ENCODE measurements at places on chromosomes 3 and 15. TPM values are rescaled to one million over a fixed set of nuclear protein-coding genes. Genes with fewer than 3 reads are reported as not detected.

The ANKRD63 gene
- polyA plus RNA-seq, result not detected

GRCh38 chr3:33096093-33096868 is 665 bp downstream of the GLB1 start:
- DNase-seq, result peak; percentile 46

GRCh38 chr15:83694015-83694414 is 40.1 kb downstream of the ADAMTSL3 start:
- DNase-seq, result no peak

DNA sequence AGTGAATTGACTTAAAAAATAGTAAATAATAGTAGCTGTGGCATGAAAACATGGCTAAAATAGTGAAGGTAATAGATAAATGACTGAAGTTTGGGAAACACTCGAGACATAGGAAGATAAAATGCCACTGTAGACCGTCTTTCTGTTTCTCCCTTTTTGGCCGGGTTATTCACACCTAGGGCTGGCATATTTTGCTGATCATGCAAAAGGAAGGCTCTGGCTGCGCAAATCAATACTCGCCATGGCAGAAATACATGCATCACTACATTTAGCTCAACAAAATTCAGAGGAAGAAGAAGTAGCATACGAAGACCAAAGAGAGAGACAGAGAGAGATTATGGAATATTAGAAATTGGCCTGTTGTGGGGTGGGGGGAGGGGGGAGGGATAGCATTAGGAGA is 242.2 kb upstream of the KBTBD8 start:
- no peak for DNase-seq

The CCNB2 gene
- 72.5 TPM for polyA plus RNA-seq

The FEZF2 gene
- polyA plus RNA-seq, result not detected

GRCh38 chr15:67832031-67832551 is 6.8 kb downstream of the SKOR1 start:
- no peak for DNase-seq

The ITIH3 gene
- not detected for polyA plus RNA-seq

DNA sequence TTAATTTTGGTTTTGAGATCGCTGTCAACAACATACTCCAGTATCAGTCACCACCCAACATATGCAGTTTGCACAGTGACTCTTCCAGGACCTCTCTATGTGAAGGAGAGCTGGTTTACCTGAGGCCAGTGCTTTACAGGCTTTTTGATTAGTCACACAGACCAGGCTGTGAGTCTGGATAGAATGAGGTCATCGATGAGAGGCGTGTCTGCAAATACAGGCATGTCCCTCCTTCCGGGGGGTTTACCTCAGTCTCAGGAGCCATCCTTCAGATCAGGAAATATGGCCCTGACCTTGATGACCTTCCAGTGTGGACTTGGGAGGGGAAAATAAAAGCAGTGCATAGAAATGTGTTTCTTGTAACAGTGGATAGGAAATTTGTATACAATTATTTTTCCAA is 46.9 kb downstream of the KBTBD12 start:
- DNase-seq, result peak; percentile 96

DNA sequence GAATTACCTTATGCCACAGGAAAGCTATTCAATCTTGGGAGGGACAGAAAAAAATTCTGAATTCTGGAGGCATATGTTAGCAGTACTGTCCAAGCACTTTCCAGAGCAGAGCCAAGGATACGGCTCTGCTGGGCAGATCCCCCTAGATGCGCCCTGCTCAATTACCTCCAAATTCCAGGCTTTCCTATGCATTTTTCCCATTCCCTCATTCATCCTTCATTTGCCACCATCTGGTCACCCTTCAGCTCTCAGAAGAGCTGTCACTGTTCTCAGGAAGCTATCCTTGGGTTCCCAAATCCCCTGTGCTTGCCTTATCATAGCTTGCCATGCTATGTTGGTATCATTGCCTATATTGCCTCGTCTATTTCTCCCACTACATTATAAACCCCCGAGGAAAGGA is 45.2 kb downstream of the RYK start:
- DNase-seq, result no peak

The NMNAT3 gene
- 1.0 TPM for polyA plus RNA-seq

The A4GNT gene
- not detected for polyA plus RNA-seq

The PARP16 gene
- polyA plus RNA-seq, result 3.1 TPM

DNA sequence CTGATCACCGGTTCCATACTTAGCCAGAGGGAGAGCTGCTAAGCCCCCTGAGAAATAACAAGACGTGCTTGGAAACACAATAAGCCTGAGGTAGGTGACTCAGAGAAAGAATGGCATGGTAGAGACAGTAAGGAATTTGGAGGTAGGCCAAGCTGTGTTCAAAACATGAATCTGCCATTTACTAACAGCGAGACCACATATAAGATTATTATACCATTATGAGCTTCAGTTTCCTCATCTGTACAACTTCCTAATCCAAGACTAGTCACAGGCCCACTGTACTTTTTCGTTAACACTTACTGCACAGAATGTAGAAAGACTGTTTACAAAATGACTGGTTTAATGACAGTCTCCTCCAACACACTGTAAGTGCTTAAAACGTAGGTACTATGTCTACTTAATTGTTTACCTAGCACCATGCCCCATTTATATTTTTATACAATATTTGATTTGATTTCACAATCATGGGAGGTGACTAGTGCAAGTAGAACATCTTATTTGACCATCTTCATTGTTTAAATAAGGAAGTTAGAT is 25.7 kb downstream of the ATOSA start:
- DNase-seq, result peak; percentile 78

- DNase-seq, result no peak
Measured at GRCh38 chr3:99823723-99824711, 6.4 kb downstream of the CMSS1 start.

GRCh38 chr3:119236756-119237155 is 3.9 kb downstream of the B4GALT4 start:
- DNase-seq, result no peak

- DNase-seq, result peak; percentile 90
Measured at GRCh38 chr15:52080031-52080430, 32.5 kb downstream of the BCL2L10 start.

- DNase-seq, result no peak
Measured at GRCh38 chr3:4818986-4819693, 160.1 kb upstream of the BHLHE40 start.

GRCh38 chr3:8734908-8735307 is 1.3 kb downstream of the CAV3 start:
- no peak for DNase-seq

GRCh38 chr15:69359722-69360121 is 54.4 kb upstream of the KIF23 start:
- peak; percentile 42 for DNase-seq

- peak; percentile 84 for DNase-seq
Measured at GRCh38 chr15:101167753-101168462, 83.9 kb downstream of the CHSY1 start.

DNA sequence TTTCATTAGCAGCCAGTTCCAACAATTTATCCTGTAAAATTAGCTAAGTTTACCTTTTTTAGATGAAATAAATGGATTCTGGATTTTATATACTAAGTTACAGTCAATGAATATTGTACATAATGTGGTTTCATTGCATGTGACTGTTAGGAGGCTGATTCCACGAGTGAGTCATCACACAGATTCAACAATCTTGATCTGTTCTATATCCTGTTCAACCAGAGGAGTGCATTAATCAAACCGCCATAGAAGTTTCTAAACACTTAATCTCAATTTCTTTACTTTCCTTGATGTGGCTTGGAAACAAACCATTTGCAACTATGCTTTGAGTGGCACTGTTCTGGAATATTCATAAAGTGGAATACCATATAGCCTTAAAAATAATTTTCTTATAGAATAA is 15.3 kb downstream of the DNAJC13 start:
- peak; percentile 39 for DNase-seq

DNA sequence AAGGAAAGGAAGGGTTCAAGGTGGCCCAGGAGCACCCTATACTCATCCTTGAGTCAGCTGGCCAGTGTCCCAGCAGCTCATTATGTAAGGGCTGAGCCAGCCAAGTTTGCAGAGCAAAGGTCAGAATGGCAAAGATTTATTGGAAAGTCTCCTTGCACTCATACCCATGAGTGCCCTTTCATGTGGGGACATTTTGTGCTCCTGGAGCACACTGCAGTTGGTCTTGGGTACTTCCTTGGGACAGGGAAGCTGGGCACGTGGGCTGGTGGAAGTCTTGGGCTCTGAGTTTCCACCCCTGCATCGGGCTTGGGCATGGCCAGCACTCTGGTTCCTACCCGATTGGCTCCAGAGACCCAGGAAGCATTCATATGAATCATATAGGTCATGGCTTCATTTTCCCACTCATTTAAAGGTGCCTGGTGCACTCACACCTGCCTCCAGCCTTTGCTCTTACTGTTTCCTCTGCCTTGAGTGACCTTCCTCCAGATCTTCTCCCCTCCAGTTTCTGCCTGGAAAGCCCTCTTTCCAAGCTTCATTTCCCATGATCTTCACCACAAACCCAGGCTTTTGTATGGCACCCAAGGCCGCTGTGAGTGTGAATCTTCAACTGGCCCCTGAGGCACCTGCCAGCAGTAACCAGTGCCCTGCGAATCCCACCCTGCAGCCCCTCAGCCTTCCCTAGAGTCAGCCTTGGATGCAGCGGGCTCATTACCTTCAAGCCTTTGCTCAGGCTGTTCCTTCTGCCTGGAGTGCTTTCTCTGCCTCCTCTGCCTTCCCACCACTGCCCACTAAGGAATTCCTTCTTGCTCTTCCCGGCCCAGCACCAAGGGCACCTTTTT is 10.5 kb upstream of the PRKCD start:
- no peak for DNase-seq

- no peak for DNase-seq
Measured at GRCh38 chr3:158110658-158111018, 749 bp downstream of the RSRC1 start.

The CKMT1B gene
- 53.7 TPM for polyA plus RNA-seq

DNA sequence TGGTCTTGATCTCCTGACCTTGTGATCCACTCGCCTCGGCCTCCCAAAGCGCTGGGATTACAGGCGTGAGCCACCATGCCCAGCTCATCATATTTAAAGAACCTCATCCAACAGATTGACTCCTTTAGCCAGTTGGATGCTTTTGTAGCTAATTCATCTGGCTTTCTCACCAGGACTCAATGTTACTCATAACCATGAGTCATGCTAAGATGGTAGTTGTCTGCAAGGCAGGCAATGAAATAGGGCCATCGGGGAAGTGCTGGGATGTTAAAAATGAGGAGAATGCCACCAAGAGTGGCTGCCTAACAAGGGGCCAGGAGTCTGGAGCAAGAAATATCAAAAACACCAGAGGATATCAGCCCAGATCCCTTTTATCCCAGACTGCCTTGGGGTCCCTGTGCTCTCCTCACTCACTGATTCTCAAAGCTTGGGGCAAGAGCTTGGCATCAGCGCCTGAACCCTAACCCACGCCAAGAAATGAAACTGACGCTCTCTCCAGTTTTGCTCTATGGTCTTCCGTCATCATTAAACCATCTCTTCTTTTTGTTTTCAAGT is 7.4 kb upstream of the PCOLCE2 start:
- DNase-seq, result peak; percentile 69

DNA sequence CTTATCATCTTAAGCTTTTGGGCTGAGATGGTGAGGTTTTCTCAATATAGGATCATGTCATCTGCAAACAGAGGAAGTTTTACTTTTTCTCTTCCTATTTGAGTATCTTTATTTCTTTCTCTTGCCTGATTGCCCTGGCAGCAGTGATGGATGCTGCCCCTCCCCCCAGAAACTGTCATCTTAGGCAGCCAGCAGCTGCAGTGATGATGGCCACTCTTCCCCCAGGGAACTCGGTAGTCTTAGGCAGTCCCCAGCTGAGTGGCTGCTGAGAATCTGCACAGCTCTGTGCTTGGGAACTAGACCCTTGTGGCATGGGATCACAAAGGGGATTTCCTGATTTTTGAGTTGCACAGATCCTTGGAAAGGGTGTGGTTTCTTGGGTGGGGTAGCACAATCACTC is 791.1 kb upstream of the ALCAM start:
- no peak for DNase-seq

DNA sequence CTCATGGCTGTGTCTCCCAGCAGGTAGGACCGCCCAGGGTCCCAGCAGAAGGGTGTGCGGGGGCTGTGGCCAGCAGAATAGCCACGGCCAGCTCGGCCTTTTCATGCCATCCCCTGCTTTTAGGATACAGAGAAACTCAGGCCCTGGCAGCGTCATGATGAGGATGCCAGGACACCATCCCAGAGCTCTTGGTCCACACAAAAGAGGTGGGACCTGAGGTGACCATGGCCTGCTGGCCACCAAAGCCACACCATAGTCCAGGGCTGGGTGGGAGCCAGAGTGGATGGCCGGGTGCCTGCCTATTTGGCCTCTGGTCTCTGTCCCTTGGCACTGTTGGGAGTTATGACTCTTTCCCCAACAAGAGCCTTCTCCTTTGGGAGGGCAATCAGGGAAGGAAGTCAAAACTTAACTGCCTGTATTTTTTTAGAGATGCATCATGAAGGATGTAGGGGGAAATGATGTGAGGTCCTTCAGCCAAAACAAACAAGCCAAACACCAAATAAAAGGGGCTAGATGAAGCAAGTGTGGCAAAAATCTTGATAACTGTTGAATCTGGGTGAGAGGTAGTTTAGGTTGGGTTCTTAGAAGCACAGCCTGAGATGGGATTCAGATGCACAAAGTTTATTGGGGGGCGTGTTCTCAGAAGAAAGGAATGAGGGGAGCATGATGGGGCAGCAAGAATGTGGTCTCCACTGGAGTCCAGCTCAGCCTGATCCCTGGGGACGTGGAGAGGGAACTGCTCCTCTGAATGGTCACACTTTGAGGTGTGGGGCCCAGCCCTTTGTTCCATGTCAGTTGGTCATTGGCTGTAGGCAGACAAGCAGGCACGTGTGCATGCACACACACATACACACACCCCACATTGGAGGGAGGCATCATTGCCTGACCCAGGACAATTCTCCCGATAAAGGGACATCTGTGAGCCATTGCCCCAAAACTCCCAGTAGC is 33.2 kb downstream of the SMAD6 start:
- no peak for DNase-seq

GRCh38 chr3:180278583-180279188 is 241.9 kb upstream of the PEX5L start:
- DNase-seq, result no peak

The WDR93 gene
- polyA plus RNA-seq, result not detected

DNA sequence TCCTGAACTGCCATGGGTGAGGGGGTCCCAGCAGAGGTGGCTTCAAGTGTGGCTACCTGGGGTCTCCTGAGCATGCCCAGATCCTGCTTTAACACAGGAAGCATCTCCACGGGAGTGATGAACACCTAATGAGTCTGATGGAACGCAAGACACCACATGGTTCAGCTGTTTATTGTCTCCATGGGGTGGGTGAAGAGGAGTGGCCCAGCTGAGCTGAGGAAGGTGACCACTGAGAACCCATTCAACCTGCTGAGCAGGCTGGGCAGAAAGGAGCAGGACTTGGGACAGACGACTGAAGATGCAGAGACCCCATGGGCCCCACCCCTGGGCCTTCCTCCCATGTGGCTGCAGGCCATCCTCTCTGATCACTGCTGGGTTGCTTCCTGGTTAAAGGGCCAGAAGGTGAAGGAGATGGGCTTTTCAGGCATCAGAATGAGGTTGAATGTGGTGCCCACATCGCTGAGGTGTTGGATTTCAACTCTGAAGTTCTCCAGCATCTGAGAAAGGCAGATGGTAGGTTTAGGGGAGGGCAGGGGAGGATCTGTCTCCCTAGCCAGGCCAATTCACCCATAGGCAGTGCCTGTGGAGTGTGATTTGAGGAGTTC is 29.7 kb downstream of the CYP11A1 start:
- no peak for DNase-seq

Data from foreskin keratinocyte (primary cell).